ENCODE measurements at places on chromosomes 7 and 10.
A peak's percentile ranks its signal among the peaks of the same experiment; 100 is the strongest.

GRCh38 chr10:12801214-12802087, 200.1 kb downstream of the CCDC3 start:
- no peak for DNase-seq

GRCh38 chr10:7401156-7401555, 9.7 kb downstream of the SFMBT2 start:
- DNase-seq = no peak

GRCh38 chr10:121158988-121159579, 307.9 kb downstream of the WDR11 start:
- no peak for DNase-seq

DNA sequence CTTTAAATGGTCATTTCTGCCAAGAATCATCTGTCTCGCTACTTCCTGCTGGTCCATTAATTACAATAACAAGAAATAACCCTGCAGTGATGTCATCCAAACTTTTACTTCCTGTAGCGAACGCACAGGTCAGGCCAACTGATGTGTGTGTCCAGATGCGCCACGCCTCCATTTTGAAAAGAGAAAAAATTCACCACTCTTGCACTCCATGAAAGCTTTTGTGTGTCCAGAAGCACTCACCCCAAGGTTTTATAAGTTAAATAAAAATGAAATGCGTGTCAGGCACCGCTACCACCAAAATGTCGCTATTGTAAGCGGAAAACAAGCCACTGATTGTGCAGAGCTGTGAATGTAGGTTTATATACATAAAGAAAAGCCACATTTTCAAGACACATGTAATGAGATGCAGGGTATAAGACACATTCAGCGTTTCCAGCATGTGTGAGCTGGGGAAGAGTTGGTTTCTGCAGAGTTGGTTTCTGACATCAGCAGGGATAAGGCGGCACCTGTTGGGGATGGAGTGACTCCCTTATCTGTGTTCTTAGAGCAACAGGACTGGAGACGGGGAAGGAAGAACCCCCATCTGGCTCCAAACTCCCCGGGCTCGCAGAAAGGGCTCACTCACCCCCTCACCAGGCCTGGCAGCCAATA, 83.3 kb downstream of the CTBP2 start:
- no peak for DNase-seq

- DNase-seq = no peak
These were observed 124.2 kb downstream of the TES start for GRCh38 chr7:116334555-116334954.

DNA sequence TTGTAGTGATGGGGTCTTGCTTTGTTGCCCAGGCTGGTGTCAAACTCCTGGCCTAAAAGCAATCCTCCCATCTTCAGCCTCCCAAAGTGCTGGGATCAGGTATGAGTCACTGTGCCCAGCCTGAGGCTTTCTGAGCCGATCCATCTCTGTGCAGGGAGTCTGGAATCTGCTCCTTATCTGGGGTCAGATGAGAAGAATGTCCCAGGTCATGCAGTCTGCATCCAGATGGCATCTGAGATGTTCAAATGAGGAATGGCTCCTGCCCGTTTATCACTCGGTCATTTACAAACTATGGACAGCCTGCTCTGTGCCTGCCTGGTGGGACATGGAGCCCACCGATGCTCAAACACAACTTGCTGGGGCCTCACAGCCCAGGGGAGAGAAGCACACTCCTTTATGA, 11.1 kb upstream of the SLC18A3 start:
- DNase-seq = no peak

DNA sequence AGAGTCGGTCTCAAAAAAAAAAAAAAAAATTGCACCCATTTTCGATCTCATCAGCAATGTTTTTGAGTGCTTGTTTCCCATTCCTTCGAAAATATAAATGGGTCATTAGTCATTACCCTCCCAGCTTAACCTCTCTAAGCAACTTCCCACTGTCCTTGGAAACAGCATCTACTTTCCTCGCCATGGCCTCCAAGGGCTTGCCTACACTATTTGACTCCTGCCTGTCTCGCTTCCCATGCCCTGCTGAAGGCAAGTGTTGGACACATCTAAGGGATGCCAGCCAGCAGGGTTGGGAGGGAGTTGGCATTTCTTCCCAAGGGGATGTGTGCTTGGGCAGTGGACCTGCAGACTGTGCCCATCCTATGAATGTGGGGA, 12.7 kb upstream of the RHBDD2 start:
- no peak for DNase-seq

- no peak for DNase-seq
These were observed 105.2 kb downstream of the FAS start for GRCh38 chr10:89095701-89096391.

- peak; percentile 33 for DNase-seq
These were observed 65.9 kb downstream of the CREB3L2 start for GRCh38 chr7:137935884-137936508.

GRCh38 chr7:94252971-94253370, 141.7 kb upstream of the COL1A2 start:
- DNase-seq = no peak

GRCh38 chr7:40033826-40034225, 83.8 kb downstream of the CDK13 start:
- DNase-seq = no peak

DNA sequence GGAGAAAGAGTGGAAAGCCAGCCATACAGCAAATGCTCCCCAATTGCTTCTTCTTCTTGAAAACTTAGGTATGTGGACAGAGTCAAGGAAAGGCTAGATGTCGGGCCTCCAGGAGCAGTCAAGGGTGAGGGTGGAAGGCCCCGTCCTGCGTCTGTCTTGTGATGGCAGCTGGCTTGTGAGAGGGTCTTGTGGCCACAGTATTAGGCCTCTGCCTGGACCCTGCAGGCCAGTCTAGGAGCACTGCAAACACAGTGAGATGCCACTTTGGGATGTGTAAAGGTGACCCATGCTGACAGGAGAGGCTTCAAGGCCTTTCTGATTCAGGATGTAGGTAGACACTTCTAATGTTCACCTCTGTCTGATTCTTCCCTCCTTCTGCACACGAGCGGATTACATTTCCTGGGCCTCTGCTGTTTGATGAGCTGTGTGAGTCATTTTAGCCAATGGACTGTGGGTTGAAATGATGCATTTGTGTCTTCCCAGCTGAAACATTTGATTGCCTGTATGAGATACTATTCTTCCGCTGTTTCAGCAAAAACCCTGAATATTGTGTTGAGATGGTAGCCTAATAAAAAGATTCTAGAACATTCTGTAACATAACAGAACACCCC, 135.4 kb downstream of the EMX2 start:
- no peak for DNase-seq

GRCh38 chr7:20280475-20281351, 50.0 kb upstream of the ITGB8 start:
- DNase-seq = no peak

GRCh38 chr10:71292624-71293445, 26.2 kb upstream of the SLC29A3 start:
- no peak for DNase-seq

GRCh38 chr7:77687100-77687746, 9.0 kb upstream of the RSBN1L start:
- DNase-seq = no peak

DNA sequence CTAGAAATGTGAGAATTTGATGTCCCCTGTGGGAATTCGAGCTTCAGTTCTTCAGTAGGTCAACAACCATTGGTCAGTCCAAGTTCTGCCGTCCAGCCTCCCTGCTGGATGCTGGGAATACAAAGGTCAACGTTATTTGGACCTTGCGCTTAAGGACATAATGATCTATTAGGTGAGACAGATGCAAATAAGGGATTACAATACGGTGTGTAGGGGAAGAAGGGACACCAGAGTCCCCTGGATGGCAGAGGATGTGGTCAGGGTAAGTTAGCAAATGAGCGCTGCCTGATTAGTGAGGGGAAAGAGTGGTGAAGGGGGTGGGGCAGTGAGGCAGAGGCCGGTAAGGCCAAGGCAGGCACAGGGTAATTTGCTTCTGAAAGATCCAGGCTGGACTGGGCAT, 16.2 kb downstream of the CCNY start:
- DNase-seq = peak; percentile 27

GRCh38 chr7:114916261-114916892, 5.5 kb upstream of the MDFIC start:
- DNase-seq = peak; percentile 44

GRCh38 chr7:112112822-112113255, 93.4 kb downstream of the DOCK4 start:
- DNase-seq = no peak

- DNase-seq = no peak
These were observed 897.2 kb downstream of the CNTNAP2 start for GRCh38 chr7:147013825-147014224.

DNA sequence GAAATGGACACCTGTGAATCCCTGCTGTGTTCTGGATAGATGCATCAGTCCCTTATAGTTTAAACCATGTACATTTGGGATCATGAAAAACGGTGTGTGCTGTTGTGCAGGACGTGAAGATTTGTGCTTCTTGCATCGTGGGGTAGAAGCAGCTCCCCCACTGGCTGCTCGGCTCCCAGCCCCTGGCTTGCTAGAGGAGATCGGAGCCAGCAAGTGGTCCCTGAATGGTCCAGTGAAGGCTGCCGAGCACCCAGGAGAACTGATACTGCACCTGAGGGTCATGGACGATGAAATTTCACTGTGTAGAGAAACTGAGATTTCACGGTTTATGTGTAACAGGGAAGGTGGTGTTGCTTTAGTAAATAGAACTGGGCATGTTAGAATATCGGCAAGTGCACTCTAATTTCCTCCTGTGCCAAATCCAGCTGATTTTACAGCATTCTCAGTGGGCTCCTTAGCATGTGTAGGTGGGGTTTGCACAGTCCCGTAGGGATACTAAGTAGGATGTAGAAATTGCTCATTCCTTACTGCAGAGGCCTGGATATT, 655.1 kb upstream of the FOXK1 start:
- DNase-seq = no peak

DNA sequence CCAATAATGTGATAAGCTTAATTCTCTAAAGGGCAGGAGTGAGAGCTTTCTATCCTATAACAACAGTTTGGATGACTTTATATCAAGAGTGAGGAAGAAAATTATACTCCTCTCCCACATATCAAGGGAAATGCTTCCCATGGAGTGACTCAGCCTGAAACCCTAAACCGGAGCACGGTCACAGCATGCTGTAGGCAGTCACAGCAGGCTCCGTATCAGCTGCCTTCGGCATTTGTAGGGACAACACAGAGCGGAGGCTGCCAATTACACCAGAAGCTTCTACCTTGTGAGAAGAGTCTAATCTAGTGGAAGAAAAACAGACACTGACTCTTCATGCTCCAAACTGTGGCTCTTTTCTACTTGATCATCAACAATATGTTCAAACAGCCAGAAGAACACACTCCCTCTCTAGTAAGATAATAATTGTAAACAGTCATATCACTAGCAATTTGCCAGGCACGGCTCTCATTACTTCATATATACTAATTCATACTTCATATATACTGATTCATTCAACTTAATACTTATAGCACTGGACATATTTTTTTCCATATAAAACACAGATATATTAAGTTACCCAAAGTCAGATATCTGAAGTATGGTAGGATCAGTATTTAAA, 65.9 kb downstream of the DGKB start:
- DNase-seq = no peak

- no peak for DNase-seq
These were observed 150.1 kb downstream of the FAM107B start for GRCh38 chr10:14624600-14624999.
